Stimulated activated CD8-positive, alpha-beta memory T cell treated with anti-CD3 and anti-CD28 coated beads, Interleukin-7, amount 100 ng/mL, for 4 hours (primary cell): ENCODE measurements at places on chromosomes 3 and 15.

DNA sequence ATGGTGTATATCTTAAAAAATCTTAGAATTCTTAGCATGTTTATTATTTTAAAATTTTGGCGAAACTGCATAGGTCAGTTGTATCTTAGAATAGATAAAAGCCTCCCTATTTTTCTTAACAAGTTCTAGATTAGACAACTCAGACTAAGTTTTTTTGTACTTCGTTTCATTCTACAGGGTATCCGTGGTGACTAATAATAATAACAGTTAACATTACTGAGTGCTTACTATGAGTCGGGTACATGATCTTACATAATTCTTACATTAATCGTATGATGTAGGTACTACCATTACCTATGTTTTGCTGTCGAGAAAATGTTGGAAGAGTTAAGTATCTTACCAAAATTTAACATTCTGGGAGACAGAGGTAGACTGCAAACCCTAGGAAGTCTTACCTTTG is 60.7 kb downstream of the UBE2E2 start:
- no peak for DNase-seq

DNA sequence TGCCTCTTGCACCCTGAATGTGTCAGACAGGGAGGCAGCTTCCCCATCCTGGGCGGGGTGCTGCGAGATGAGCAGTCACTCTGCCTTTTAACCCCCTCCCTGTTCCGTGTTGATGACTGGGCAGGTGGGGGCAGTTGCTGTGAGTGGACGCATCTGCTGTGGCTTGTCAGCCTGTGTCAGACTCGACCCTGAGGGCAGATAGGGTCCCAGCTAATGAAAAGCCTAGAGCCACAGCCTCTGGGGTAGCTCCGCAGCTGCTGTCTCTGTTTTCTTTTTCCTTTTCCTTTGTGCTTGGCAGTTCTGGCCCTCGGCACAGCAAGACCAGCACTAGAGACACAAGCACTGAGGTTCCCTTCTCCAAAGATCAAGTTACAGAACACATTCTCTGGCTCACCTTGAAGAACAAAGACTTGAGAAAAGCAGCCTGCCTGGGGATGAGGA is 43.0 kb upstream of the GLCE start:
- DNase-seq = no peak

- no peak for DNase-seq
These were observed 1.4 kb downstream of the EPHB3 start for GRCh38 chr3:184562878-184563560.

- DNase-seq = no peak
These were observed 7.1 kb downstream of the MYEF2 start for GRCh38 chr15:48170981-48171380.
